ENCODE measurements at places on chromosomes 7 and 10. TPM values are rescaled to one million over a fixed set of nuclear protein-coding genes. Genes with fewer than 3 reads are reported as not detected.

DNA sequence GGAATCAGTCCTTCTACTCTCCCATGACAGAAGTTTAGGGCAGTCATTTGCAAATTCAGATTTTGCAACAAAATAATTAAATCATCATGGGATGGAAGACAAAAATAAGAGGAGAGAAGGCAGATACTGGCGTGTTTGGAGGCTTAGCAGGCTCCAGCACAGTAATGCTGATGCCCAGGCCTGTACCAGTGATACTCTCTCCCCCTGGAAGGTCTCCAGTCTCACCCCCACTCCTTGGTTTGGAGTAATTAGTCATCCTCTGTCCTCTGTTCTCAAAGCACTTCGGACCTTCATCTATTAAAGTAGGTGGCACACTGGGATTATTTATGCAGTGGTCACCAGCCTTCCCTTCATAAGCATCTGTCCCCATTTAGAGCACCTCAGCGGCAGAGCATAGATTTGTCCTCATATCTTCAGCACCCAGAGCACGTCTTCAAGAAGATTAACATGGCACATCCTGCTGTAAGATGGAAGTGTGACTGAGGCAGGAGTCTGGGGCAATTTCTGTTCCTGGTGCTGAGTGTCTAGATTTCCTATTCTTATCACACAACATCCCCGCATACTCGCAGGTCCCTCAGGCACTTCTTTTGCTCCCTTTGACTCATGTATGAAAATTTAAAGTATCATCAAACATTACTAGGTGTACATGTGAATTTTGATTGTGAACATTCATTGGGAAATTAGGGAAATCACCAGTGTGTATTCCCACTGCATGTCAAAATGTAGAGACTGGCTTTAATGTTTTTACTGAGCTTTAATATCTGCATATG lies 31.3 kb upstream of the TRIL start:
- DNase-seq = no peak

ADAM12 gene
- total RNA-seq = 2.7 TPM

DNA sequence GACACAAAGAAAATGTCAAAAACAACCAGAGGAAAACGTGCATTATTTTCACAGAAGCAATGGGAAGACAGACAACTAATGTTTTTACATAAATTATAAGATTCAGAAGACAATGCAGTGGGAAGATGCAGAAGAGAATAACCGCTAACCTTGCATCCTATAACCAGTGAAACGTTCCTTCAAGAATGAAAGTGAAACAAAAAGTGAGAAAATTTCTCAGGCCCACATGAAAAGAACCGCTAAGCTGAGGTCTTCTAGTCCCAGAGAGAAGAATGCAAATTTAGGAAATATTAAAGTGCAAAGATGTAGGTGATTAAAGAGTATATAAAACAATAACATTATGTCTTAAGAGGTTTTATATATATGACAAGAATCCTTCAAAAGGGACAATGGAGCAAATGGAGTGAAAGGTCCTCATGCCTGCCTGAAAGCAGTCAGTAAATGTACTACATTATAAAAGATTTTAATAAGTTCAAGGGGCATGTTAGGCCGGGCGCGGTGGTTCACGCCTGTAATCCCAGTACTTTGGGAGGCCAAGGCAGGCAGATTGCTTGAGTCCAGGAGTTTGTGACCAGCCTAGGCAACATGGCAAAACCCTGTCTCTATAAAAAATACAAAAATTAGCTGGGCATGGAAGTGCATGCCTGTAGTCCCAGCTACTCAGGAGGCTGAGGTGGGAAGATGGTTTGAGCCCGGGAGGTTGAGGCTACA lies 43.1 kb upstream of the DDC start:
- no peak for DNase-seq

DNA sequence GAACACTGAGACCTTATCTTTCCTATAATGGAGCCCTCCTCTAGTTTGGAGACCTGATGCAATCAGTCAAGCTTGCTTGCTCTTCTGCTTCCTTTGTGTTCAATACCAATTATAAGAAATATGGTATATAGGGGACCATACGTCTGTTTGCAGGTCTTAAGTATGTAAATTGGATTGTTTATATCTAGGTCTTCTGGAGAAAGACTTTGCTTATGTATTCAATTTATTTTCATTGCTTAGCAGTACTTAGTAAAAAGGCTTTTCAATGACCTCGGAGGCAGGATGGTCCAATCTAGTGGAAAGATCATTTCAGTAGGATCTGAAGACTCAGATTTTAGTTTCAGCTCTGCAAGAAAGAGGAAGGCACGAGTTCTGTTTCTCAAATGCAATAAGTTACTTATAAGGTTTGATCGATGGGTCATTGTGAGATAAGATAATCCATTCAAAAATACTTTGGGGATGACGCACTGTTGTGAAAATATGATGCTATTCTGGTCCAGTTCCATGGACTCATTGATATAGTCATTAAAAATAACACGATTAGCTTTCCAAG lies 571.6 kb downstream of the SH2D4B start:
- DNase-seq = no peak

RAPGEF5 gene
- total RNA-seq = 27.2 TPM

OR2A42 gene
- total RNA-seq = not detected

PHYH gene
- total RNA-seq = 94.9 TPM

VDAC2 gene
- 362 TPM for total RNA-seq

DNA sequence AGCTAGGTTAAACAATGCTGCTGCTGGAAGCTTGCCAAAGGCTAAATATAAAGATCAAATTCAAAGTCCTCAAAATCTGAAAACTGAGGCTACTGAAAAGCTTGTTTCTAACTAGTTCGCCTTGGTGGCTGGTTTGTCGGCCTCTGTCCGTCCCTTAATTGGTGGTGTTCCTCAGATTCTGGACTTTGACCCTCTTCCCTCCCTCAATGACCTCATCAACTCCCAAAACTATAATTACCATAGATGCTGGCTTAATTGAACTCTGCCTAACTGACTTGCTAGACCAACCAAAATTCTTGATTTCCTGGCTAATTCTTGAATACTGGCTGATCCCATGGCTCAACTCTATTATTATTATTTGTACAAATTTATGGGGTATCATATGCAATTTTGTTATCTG lies 15.6 kb downstream of the ARHGAP21 start:
- DNase-seq = no peak

ITIH2 gene
- not detected for total RNA-seq

DNA sequence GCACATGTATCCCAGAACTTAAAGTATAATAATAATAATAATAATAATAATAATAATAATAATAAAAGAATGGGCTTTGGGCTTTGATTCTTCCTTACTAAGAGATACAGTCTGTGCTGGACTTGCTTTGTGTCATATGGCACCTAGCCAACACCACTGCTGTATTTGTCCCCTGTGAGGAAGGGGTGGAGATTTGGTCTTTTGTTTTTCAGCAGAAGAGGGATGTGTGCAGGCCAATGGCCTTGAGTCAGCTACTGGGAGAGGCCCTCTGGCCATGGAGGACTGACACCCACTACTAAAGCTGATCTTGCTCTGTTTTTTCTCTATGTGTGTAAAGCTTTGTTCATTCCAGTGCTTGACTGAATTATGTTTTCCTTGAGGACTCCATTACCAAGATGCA lies 573.0 kb upstream of the PCDH15 start:
- DNase-seq = peak; percentile 29

- no peak for DNase-seq
These were observed 166.4 kb downstream of the SLIT1 start for GRCh38 chr10:97019213-97019844.

SEMA3D gene
- total RNA-seq = 2.1 TPM

DNA sequence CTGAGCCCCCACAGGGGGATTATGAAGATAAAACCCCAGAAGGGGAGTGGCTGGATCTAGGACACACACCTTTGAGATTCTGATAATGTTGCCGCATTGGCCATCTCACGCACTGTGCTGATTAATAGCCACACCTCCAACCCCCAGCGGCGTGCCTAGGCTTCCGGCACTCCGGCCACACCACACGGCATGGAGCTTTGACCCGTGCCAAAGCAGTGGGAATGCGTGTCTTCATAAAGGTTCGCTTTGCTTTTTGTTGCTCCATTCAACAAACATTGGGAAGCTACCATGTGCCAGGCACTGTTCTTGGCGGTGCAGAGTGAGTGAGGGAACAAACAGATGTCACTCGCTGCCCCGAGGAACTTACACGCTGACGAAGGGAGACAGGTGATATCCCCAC lies 117.6 kb downstream of the TCERG1L start:
- no peak for DNase-seq

DNA sequence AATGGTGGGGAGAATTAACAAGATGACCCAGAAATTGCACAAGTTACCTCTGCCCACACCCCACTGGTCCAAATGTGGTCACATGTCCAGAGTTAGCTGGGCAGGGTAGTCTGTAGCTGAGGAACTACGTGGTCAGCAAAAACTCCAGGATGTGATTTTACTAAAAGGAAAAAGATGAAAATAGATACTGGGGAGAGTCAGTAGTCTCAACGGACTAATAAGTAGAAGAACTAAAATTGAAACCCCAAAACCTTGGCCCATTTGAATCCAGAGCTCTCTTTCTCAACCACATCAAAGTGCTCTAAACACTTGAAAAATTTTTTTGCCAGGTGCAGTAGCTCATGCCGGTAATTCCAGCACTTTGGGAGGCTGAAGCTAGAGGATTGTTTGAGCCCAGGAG lies 146.3 kb downstream of the SKIDA1 start:
- DNase-seq = no peak

DNA sequence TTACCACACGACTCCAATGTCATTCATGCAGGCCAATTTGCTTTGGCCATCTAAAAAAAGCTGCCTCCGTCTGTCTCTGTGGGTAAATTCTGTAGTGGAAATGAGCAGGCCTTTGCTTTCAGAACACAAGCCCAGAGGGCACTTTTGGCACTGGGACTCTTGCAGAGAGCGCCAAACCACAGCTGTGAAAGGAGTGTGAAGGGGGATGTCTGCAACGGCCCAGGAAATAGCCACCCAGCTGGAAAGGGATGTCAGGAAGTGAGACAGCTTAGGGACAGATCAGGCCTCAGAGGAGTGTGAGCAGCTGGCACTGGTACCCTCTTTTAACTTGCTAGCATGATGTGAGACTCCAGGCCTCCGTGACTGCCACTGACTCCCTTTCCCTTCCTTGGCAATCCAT lies 152.4 kb downstream of the DKK1 start:
- peak; percentile 10 for DNase-seq

DNA sequence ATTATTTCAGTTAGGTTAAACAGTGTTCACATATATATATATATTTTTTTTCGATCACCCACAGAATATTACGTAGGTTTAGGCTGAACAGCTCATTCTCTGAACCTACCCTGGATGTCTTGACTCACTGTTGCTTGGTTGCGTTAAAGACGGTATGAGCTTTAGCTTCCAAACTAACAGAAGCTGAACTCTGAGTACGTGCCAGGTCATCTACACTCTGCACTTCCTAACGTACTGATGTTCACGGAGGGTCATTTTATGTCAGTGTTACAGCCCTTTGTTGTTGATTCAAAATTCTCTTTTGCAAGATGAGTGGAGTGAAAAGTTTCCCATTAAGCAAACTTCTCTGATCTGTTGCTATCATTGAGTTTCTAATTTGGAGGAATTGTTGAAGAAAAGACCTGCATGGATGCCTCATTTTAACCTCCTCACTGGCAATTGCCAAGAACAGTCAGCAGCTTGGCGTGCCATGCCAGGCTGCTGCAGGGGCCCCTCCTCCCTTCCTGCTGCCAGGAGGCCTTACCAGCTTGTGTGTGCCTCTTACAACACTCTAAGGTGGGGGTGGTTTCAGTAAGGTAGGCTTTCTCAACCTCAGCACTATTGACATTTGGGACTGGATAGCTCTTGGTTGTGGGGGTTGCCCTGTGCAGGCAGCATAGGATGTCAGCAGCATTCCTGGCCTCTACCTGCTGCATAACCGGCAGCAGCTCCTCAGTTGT lies 44.3 kb downstream of the INSYN2A start:
- no peak for DNase-seq

All from right cardiac atrium (tissue), 5 donors.